Thoracic aorta (tissue), 2 donors: ENCODE measurements at places on chromosomes 16 and 17.
A peak's percentile ranks its signal among the peaks of the same experiment; 100 is the strongest.

DNA sequence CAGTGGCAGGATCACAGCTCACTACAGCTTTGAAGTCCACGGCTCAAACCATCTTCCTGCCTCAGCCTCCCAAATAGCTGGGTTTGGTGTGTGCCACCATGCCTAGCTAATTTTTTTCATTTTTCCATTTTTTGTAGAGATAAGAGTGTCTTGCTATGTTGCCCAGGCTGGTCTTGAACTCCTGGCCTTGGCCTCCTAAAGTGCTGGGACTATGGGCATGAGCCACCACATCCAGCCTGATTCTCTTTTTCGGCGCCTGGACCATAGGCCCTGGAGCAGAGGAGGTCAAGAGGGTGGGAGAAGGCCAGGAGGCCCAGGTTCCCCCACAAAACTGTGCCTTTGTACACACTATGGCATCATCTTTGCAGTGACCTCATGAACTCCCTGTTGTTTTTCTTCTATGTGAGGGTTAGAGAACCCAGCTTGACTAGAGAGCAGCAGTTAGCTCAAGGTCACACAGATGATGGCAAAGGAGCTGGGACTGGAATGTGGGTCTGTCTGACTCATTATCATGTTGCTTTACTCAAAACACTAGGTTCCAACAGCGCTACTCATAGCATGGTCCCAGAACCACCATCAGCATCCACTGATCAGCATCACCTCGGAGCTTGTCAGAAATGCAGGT, 16.3 kb downstream of the SCN4A start:
- no peak overlapping the region for H3K4me3 ChIP-seq
- DNase-seq = no peak
- no peaks in the 10 kb centered on the region for H3K36me3 ChIP-seq

GRCh38 chr17:13569398-13570123, 32.2 kb downstream of the HS3ST3A1 start:
- H3K4me1 ChIP-seq = no peaks in the 10 kb centered on the region
- no peaks in the 10 kb centered on the region for H3K27me3 ChIP-seq

DNA sequence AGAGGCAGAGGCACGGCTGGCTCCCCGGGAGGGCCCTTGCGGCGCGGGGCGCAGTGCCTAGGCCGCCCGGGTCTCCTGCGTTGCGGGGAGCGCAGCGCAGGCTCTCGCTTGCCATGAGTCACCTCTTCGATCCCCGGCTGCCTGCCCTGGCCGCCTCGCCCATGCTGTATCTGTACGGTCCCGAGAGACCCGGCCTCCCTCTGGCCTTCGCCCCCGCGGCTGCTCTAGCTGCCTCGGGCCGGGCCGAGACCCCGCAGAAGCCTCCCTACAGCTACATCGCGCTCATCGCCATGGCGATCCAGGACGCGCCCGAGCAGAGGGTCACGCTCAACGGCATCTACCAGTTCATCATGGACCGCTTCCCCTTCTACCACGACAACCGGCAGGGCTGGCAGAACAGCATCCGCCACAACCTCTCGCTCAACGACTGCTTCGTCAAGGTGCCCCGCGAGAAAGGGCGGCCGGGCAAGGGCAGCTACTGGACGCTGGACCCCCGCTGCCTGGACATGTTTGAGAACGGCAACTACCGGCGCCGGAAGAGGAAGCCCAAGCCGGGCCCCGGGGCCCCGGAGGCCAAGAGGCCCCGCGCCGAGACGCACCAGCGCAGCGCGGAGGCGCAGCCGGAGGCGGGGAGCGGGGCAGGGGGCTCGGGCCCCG, 390 bp downstream of the FOXL1 start:
- no peak for DNase-seq
- peak overlapping the region; percentile 76 for H3K4me3 ChIP-seq
- peaks cover 81% of the 10 kb centered on the region for H3K4me1 ChIP-seq

DNA sequence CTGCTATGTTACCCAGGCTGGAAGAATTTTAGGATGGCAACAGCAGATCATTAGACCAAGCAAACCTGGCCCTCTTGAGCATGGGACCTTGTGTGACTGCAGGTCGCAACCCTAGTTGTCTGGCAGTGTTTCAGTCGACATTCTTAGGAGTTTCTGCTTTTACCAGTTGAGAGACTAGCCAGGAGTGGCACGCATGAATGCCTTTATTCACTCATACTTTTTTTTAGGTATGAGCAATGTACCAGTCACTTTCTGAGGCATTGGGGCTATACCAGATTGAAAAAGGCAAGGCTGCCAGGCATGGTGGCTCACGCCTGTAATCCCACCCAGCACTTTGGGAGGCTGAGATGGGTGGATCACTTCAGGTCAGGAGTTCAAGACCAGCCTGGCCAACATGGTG, 28.2 kb upstream of the HAS3 start:
- no peaks in the 10 kb centered on the region for H3K36me3 ChIP-seq
- no peaks in the 10 kb centered on the region for H3K27me3 ChIP-seq
- no peak overlapping the region for H3K27ac ChIP-seq
- no peaks in the 10 kb centered on the region for H3K4me1 ChIP-seq
- DNase-seq = no peak

- no peaks in the 10 kb centered on the region for H3K27me3 ChIP-seq
- H3K27ac ChIP-seq = no peak overlapping the region
These were observed 85.0 kb downstream of the CYTH1 start for GRCh38 chr17:78697122-78697521.

GRCh38 chr16:74901606-74902005, 83.3 kb downstream of the WDR59 start:
- DNase-seq = no peak
- no peak overlapping the region for H3K4me3 ChIP-seq
- H3K27me3 ChIP-seq = no peaks in the 10 kb centered on the region
- peaks cover 16% of the 10 kb centered on the region for H3K36me3 ChIP-seq

- no peak overlapping the region for H3K27ac ChIP-seq
- H3K36me3 ChIP-seq = no peaks in the 10 kb centered on the region
- H3K4me1 ChIP-seq = no peaks in the 10 kb centered on the region
- H3K27me3 ChIP-seq = no peaks in the 10 kb centered on the region
- no peak overlapping the region for H3K4me3 ChIP-seq
- DNase-seq = no peak
These were observed 88.7 kb downstream of the HS3ST3A1 start for GRCh38 chr17:13513039-13513405.

GRCh38 chr16:85851034-85851785, 47.8 kb upstream of the IRF8 start:
- no peaks in the 10 kb centered on the region for H3K36me3 ChIP-seq
- H3K27ac ChIP-seq = no peak overlapping the region
- H3K27me3 ChIP-seq = no peaks in the 10 kb centered on the region
- no peaks in the 10 kb centered on the region for H3K4me1 ChIP-seq
- DNase-seq = no peak

- H3K4me1 ChIP-seq = no peaks in the 10 kb centered on the region
- no peak for DNase-seq
- H3K36me3 ChIP-seq = no peaks in the 10 kb centered on the region
- no peak overlapping the region for H3K27ac ChIP-seq
- H3K27me3 ChIP-seq = no peaks in the 10 kb centered on the region
These were observed 31.2 kb downstream of the XYLT1 start for GRCh38 chr16:17439580-17439979.

- H3K4me1 ChIP-seq = peaks cover 8% of the 10 kb centered on the region
- no peak overlapping the region for H3K4me3 ChIP-seq
- peaks cover 4% of the 10 kb centered on the region for H3K36me3 ChIP-seq
- H3K27ac ChIP-seq = no peak overlapping the region
- no peak for DNase-seq
- H3K27me3 ChIP-seq = no peaks in the 10 kb centered on the region
These were observed 25.6 kb upstream of the CLEC18B start for GRCh38 chr16:74446866-74447265.

GRCh38 chr17:45332989-45333701, 16.3 kb upstream of the MAP3K14 start:
- H3K4me3 ChIP-seq = no peak overlapping the region
- no peak overlapping the region for H3K27ac ChIP-seq
- H3K27me3 ChIP-seq = no peaks in the 10 kb centered on the region
- DNase-seq = no peak
- no peaks in the 10 kb centered on the region for H3K36me3 ChIP-seq

- H3K4me1 ChIP-seq = peaks cover 4% of the 10 kb centered on the region
- peaks cover 29% of the 10 kb centered on the region for H3K36me3 ChIP-seq
- no peak for DNase-seq
- H3K4me3 ChIP-seq = no peak overlapping the region
- no peak overlapping the region for H3K27ac ChIP-seq
These were observed 10.1 kb downstream of the MRM3 start for GRCh38 chr17:792277-792676.

GRCh38 chr16:54968784-54969183, 38.1 kb downstream of the IRX5 start:
- H3K4me3 ChIP-seq = no peak overlapping the region
- DNase-seq = no peak
- no peaks in the 10 kb centered on the region for H3K36me3 ChIP-seq
- H3K27me3 ChIP-seq = no peaks in the 10 kb centered on the region
- H3K27ac ChIP-seq = no peak overlapping the region
- H3K4me1 ChIP-seq = no peaks in the 10 kb centered on the region

- no peak overlapping the region for H3K4me3 ChIP-seq
These were observed 155.4 kb downstream of the CLEC16A start for GRCh38 chr16:11099672-11100205.

GRCh38 chr17:2710071-2710802, 1.3 kb downstream of the CLUH start:
- no peak overlapping the region for H3K27ac ChIP-seq
- H3K27me3 ChIP-seq = no peaks in the 10 kb centered on the region
- H3K36me3 ChIP-seq = no peaks in the 10 kb centered on the region
- H3K4me1 ChIP-seq = peaks cover 47% of the 10 kb centered on the region
